ENCODE measurements at places on chromosomes 16 and 17. TPM values are rescaled to one million over a fixed set of nuclear protein-coding genes. Genes with fewer than 3 reads are reported as not detected.

Gene IL21R
- 16.1 TPM for total RNA-seq

Gene OMG
- not detected for total RNA-seq

Gene ZSCAN10
- total RNA-seq = not detected

Gene NEUROD2
- total RNA-seq = not detected

Gene RND2
- 0.45 TPM for total RNA-seq

Gene CALB2
- not detected for total RNA-seq

Gene CEP295NL
- 0.30 TPM for total RNA-seq

Gene ITGAD
- not detected for total RNA-seq

Gene TEX14
- total RNA-seq = not detected

Gene EPN3
- 0.15 TPM for total RNA-seq

Gene HIGD1B
- total RNA-seq = not detected

Gene METTL16
- total RNA-seq = 12.2 TPM

Gene TCF25
- total RNA-seq = 118 TPM

Gene ZP2
- total RNA-seq = not detected

Gene ACAP1
- total RNA-seq = 0.50 TPM

Gene CACNG5
- total RNA-seq = 0.17 TPM

Gene LGALS9B
- total RNA-seq = not detected

Gene HSF5
- total RNA-seq = under 0.01 TPM

Gene PABPN1L
- not detected for total RNA-seq

Gene SKAP1
- total RNA-seq = not detected

Gene CES5A
- not detected for total RNA-seq

Gene MARCHF10
- total RNA-seq = 0.17 TPM

Gene PPM1E
- 0.45 TPM for total RNA-seq

Gene OTOA
- 0.17 TPM for total RNA-seq

Gene TBC1D3C
- not detected for total RNA-seq

Gene ASPHD1
- total RNA-seq = 4.8 TPM

Gene CCP110
- 5.9 TPM for total RNA-seq

Gene FBXL16
- 0.45 TPM for total RNA-seq

Gene G6PC1
- total RNA-seq = not detected

Gene SLC47A1
- total RNA-seq = 0.15 TPM

Gene RNF43
- total RNA-seq = not detected

Gene COPRS
- total RNA-seq = 74.6 TPM

Gene ZNF768
- total RNA-seq = 22.9 TPM

Gene PLEKHM1
- total RNA-seq = 14.0 TPM

Gene CRLF3
- total RNA-seq = 9.2 TPM

Gene TSPAN10
- total RNA-seq = 0.59 TPM

Gene TMEM238L
- total RNA-seq = not detected

Gene KRTAP9-8
- total RNA-seq = not detected

Gene TBC1D16
- total RNA-seq = 22.7 TPM

Gene SERPINF2
- not detected for total RNA-seq

Gene GNG13
- not detected for total RNA-seq

Gene ZFPM1
- total RNA-seq = 0.59 TPM
